ENCODE measurements at places on chromosomes 11 and 22.

- DNase-seq = no peak
Measured at GRCh38 chr11:63937713-63938478, 906 bp upstream of the NAA40 start.

DNA sequence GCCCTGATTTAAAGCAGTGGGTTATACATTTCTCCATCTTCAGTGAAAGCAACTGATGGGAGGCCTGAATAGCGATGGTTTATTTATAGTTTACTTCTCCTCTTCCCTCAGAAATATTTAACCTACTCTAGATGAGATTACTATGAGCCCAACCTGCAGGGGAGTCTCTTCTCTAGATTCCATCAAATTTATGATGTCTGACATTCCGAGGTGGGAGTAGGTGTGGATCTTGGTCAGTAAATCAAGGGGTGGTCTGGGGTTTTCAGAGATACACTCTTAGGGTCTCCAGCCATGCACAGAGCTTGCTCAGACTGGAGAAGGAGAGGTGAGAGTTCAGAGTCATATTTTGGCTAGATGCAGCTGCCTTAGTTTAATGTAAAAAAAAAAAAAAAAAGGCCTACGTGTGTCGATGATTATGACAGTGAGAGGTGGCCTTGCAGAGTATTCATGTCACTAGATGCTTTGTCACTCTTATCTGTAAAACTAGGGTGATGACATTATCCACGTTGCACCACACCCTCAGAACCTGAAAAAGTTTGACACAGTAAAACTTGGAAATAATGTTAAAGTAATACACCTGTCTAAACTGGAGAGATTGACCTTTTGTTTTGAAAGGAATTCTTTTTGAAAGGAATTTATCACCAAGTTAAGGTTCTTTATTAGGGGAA, 81.2 kb downstream of the EXT2 start:
- DNase-seq = no peak

DNA sequence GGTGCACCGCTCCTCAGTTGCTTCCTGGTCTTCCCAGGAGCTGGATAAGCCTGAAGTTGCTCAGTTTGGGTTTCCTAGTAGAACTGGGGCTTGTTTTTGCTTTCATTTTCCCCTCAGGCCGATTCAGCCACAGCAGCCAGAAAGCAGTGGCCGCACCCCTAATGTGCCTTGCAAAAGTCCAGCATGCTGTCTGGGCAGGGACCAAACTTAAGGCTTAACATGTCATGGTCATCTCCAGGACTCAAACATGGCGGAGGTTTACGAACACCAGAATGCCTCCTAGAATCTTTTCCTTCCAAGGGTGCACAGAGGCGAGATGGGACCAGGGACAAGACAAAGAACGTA, 2.5 kb downstream of the GNG3 start:
- DNase-seq = peak; percentile 51

GRCh38 chr11:76419896-76420295, 24.9 kb upstream of the EMSY start:
- DNase-seq = peak; percentile 6

All from fibroblast of mammary gland (primary cell).